ENCODE measurements at places on chromosomes 12 and 14.

DNA sequence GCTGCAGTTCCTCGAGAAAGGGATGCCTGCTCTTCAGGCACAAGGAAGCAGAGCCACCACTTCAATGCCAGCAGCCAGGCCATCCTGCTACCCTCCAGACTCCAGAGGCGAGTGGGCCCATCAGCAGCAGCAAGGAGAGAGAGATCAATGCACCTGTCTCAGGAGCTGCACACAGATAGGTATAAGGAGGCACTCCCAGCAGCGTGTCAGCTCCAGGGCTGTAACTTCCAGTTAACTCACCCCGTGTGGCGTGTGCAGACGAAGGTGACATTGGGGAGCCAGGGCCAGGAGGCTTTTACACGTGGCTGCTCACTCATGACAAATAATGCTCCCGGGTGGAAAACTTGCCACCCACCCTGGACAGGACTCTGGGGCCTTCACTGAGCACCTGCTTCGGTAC lies 24.2 kb downstream of the GALNT16 start:
- no peak for DNase-seq

- DNase-seq, result no peak
Observed at GRCh38 chr12:28872654-28873268, 276.3 kb upstream of the FAR2 start.

GRCh38 chr12:85587158-85587557 lies 249.1 kb downstream of the RASSF9 start:
- DNase-seq, result no peak

GRCh38 chr14:26984311-26985177 lies 386.7 kb upstream of the NOVA1 start:
- DNase-seq, result no peak

GRCh38 chr14:59017285-59017965 lies 171.0 kb upstream of the DAAM1 start:
- DNase-seq, result no peak

DNA sequence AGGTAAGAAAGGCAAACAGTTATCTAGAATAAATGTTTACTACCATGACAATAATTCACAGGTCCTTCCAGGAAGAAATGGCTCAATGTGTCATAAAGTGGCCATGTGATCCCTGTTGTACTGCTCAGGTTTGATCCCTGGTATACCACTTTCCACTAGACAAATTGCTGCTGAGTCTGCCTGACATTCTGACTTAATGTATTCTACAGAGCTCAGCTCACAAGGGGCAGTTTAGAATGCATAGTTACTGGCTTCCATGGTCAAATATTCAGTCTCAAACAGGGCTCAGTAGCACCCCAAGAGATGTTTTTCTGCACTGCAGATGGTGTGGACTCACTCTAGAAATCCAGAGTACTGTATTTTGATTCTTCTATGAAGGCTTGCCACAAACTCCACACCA lies 21.8 kb downstream of the TSHR start:
- no peak for DNase-seq

- DNase-seq, result no peak
Observed at GRCh38 chr12:26056335-26056734, 68.5 kb downstream of the BHLHE41 start.

GRCh38 chr12:54631988-54632728 lies 2.5 kb downstream of the LACRT start:
- no peak for DNase-seq

- no peak for DNase-seq
Observed at GRCh38 chr14:78363008-78363407, 192.8 kb downstream of the NRXN3 start.

GRCh38 chr14:93073358-93073707 lies 42.4 kb downstream of the ITPK1 start:
- DNase-seq, result no peak

- DNase-seq, result no peak
Observed at GRCh38 chr14:103273145-103273744, 60.8 kb upstream of the EIF5 start.

DNA sequence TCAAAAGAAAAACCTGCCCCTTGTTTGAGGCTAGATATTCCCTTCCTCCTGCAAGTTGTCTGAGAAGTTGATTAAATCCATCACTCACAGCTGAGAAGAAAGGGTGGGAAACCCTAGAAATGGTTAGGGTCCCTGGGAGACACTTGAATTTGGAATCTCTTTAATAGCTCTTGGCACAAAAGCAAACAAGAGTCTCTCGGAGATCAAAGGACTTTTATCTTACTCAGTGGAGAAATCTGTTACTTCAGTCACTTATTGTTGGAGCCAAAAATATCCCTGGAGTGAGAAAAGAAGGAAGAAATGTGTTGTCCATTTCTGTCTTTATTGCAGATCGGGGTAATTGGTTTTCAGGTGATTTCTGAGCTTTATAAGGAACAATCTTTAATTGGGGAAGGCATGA lies 47.0 kb downstream of the TMEM132C start:
- DNase-seq, result no peak
